Activated CD8-positive, alpha-beta T cell treated with anti-CD3 and anti-CD28 coated beads, Interleukin-2, amount 10 ng/mL, durations not matched to agents 7 days and 5 days (primary cell): ENCODE measurements at places on chromosomes 12 and 14. TPM values are rescaled to one million over a fixed set of nuclear protein-coding genes. Genes with fewer than 3 reads are reported as not detected.

Gene STAB2
- not detected for total RNA-seq

Gene SLC6A12
- total RNA-seq = not detected

Gene SLC17A8
- not detected for total RNA-seq

GRCh38 chr14:55977392-55978150, 140.6 kb upstream of the PELI2 start:
- H3K27ac ChIP-seq = no peak overlapping the region
- no peaks in the 10 kb centered on the region for H3K27me3 ChIP-seq
- H3K4me1 ChIP-seq = no peaks in the 10 kb centered on the region

DNA sequence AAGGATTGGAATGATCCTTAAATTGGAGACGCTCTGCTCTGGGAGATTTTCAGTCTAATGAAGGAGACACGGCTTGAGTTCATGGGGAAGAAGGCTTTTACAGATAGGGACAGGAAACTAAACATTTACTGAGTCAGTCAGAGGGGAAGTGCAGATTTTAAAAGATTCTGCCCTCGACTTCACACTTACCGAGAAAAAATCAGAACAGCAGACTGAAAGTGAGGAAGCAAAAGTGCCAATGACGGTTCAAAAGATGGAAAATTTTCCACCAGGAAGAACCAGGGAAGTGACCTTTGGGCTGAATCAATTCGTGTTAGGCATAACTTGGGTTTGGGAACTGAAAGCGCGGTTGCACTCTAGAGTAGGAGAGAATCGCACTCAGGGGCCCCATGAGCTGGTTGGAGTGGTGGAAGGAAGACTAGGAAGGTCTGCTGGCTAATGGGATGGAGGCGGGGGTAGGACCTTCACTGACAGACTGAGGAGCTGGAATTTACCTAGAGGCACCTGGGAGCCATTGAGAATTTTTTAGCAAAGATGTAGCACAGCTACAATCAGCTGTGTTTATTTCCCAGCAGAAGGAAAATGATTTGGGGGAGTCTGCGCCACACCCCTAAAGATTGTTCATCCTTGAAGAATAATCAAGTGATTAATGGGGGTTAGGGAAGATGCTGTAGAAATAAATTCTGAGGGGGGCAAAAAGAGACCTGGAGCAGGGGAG, 1.2 kb downstream of the KCNK13 start:
- H3K36me3 ChIP-seq = no peaks in the 10 kb centered on the region
- H3K27me3 ChIP-seq = peaks cover 58% of the 10 kb centered on the region
- DNase-seq = no peak
- H3K27ac ChIP-seq = no peak overlapping the region

DNA sequence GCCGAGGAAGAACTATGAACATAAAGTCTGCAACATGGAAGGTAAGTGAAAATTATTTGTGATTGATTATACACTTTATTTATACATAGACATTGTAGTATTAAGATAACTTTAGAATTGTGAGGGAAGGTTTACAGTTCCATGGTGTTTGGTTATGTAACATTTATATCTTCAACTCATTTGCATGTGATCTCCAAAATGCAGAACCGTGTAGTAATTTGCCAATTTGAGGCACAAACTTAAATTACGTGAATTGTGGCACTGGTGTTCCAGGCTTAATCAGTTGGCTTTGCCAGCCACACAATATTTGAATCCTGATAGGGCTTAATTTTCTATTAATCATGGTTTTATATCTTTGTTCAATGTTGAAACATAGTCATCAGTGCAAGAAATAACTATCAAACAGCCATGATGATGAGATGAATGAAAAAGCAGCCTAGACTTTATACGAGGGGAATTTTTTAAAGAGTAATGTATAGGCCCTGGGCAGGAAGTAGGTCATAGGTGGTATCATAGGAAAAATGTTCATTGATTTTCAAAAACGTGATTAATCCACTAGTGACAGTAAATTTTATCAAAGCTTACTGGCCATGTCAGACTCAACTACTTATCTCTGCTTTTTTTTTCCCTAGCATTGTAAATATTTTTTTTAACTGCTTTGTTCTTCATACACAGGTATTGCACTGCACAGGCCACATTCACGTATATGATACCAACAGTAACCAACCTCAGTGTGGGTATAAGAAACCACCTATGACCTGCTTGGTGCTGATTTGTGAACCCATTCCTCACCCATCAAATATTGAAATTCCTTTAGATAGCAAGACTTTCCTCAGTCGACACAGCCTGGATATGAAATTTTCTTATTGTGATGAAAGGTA, 31.7 kb downstream of the HIF1A start:
- no peak overlapping the region for H3K4me3 ChIP-seq
- peaks cover 71% of the 10 kb centered on the region for H3K36me3 ChIP-seq
- H3K4me1 ChIP-seq = peaks cover 53% of the 10 kb centered on the region
- peak overlapping the region; percentile 48 for H3K27ac ChIP-seq
- DNase-seq = no peak
- no peaks in the 10 kb centered on the region for H3K27me3 ChIP-seq

DNA sequence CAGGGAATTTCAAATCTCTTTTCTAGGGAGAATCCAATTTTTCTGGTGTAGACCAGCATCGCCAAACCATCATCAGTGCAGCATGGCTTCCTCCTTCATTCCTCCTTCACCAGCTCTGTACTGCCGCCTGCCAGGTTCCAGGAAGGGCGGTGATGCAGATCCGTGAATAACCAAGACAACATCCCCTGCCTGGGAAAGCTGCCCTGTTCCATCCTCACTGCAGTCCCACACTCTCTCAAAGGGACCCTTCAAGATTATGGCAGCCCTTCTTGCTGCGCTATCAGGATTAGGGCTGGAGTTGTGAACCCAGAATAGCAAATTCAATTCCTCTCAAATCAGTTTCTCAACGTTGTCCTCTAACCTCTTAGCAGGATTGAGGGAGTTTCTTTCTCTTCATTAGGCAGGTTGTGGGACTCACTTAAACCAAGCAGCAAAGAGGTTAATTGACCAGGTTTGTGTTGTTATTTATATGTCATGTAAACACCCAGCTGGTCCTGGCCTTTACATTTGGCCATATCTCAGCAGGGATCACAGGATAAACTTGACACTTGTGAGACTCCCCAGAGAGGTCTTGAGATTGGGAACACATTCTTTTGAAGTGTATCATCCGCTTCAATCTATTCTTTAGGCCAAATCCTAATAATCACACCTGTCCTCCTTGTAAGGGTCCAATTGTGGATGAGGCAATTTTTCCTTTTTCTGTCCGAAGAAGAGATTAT, 26.2 kb downstream of the TMEM30B start:
- no peak for DNase-seq
- no peak overlapping the region for H3K4me3 ChIP-seq
- H3K27me3 ChIP-seq = peaks cover 31% of the 10 kb centered on the region
- H3K36me3 ChIP-seq = no peaks in the 10 kb centered on the region
- H3K4me1 ChIP-seq = no peaks in the 10 kb centered on the region

DNA sequence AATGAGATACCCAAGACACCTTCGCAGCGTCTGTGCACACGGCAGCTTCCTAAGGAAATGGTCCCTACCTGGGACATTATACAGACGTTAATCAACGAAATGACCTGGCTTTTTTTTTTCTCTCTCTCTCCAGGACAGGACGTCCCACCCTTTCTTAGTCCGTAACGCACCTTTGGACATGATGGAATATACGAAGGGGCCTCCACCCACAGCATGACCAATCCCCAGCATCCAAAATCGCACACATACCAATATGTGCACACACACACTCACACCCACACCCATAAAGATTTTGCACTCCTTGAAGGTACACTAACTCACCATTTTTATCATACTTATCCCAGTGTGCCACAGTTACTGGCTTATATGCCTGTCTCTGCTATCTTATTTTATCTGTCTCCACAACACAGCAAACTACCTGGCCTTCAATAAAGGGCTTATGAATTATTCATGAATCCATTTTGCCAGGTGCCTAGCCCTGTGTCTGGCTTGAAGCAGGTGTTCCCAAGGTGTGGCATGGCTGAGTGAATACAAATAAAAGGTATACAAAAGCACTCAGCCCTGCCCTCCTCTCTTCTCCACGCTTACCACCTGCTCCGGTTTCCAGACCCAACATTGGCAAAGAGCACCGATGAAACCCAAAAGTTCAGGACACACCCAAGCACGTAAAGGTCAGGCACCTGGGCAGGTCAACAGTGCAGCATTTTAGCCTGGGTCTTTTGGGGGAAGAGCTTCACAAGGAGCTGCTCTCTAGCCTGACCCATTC, 2.2 kb downstream of the SCNN1A start:
- H3K4me1 ChIP-seq = peaks cover 62% of the 10 kb centered on the region
- H3K36me3 ChIP-seq = no peaks in the 10 kb centered on the region
- peaks cover 2% of the 10 kb centered on the region for H3K27me3 ChIP-seq
- peak overlapping the region; percentile 69 for H3K27ac ChIP-seq
- no peak for DNase-seq

DNA sequence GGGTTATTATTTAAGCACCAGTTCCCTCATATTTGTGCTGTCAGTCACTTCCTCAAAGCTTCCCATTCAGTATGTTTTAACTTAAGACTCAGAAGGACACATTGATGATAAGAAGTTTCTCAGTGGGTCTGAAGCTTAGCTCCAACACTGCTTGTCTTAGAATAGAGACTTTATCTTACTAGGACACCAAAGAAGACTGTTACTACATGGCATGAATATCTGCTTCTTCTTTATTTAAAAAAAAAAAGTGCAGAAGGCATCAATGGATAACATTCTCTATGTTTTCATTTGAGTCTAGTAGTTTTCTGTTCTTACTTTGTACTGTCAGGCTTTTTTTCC, 404.2 kb downstream of the DAD1 start:
- no peak overlapping the region for H3K27ac ChIP-seq
- DNase-seq = no peak
- H3K4me1 ChIP-seq = peaks cover 6% of the 10 kb centered on the region
- no peak overlapping the region for H3K4me3 ChIP-seq
- H3K36me3 ChIP-seq = no peaks in the 10 kb centered on the region
- no peaks in the 10 kb centered on the region for H3K27me3 ChIP-seq

- no peaks in the 10 kb centered on the region for H3K36me3 ChIP-seq
- H3K27me3 ChIP-seq = no peaks in the 10 kb centered on the region
- no peak overlapping the region for H3K27ac ChIP-seq
- H3K4me1 ChIP-seq = no peaks in the 10 kb centered on the region
- DNase-seq = no peak
- no peak overlapping the region for H3K4me3 ChIP-seq
These were observed 9.6 kb upstream of the HSPB8 start for GRCh38 chr12:119169150-119169549.

GRCh38 chr12:104482748-104483147, 26.0 kb downstream of the CHST11 start:
- H3K27ac ChIP-seq = peak overlapping the region; percentile 79
- no peak overlapping the region for H3K4me3 ChIP-seq
- peaks cover 96% of the 10 kb centered on the region for H3K4me1 ChIP-seq
- no peak for DNase-seq
- H3K36me3 ChIP-seq = peaks cover 76% of the 10 kb centered on the region
- no peaks in the 10 kb centered on the region for H3K27me3 ChIP-seq
